ENCODE measurements at places on chromosomes 4 and X.

GRCh38 chr4:10164877-10165283 lies 48.3 kb upstream of the WDR1 start:
- peak; percentile 48 for DNase-seq

DNA sequence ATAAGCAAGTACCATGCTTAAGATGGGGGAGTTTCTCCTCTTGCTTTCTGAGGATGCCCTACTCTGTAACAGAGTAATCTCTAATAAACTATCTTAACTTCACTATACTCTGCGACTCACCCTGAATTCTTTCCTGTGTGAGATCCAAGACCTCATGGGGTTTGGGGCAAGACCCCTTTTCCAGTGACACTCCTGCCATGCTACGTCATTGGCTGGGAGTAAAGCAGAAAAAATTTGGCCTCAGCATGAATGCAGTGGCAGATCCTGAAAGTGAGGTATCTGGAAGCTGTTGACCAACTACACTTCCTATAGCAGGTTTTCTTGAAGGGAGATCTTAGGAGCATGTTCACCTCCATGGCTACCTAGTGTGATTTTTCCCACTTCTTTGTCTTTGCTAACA lies 109.1 kb upstream of the MED14 start:
- DNase-seq: no peak

DNA sequence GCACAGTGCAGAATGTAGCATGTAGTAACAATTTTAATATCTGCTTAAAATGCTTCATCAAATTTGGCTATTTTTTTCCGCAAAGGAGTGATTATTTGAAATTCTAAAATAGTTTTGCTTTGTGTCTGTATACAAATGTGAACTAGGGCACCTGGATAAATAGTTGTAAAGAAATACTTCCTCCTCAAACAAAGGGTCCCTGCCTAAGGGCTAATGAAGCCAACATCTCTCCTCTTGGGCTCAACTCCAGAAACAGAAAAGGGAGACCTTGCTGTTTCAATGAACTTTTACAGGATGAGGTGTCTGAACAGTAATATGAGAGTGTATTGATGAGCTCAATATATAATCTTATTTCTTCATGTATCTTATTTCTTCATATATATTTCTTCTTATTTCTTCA lies 30.8 kb upstream of the SCOC start:
- no peak for DNase-seq

GRCh38 chrX:138150709-138151108 lies 560.8 kb downstream of the FGF13 start:
- no peak for DNase-seq

DNA sequence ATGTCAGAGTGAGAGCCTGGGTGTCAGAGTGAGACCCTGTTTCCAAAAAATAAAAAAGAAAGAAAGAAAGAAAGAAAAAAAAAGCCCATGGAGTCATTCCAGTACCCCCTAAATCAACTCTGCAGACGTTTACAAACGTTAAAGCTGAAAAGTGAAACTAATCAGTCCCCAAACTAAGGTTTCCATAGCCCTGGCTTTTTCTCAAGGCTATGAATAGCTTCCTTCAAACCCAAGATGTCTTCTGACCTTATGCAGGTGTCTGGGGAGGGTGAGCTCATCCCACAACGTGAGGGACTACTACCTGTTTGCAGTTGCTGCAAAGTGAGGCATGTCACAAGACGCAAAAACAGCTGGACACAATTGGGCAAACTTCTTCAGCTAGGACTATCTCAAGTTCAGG lies 144.0 kb downstream of the SH3KBP1 start:
- DNase-seq: no peak

DNA sequence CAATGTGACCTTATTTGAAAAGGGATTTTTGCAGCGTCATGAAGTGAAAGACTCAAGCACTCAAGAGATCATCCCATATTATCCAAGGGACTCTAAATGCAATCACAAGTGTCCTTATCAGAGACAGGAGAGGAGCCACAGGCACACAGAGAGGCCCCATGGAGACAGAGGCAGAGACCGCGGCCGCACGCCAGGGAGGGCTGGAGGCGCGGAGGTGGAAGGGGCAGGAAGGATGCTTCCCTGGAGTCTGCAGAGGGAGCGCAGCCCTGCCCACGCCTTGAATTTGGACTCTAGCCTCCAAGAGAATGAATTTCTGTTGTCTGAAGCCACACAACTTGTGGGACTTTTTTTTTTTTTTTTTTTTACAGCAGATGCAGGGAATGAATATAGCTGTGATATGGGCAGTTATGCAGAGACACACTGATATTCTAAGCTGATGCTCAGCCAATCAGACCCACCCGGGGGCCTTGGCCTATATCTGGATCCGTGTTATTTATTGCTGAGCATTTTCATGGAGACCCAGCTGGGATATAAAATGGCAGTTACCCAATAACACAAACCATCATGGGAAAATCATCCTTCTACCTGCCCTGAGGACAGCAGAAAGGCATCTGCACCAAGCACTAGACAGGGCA lies 244.8 kb upstream of the PSAPL1 start:
- no peak for DNase-seq

GRCh38 chrX:124215786-124216185 lies 116.7 kb upstream of the TEX13D start:
- no peak for DNase-seq

DNA sequence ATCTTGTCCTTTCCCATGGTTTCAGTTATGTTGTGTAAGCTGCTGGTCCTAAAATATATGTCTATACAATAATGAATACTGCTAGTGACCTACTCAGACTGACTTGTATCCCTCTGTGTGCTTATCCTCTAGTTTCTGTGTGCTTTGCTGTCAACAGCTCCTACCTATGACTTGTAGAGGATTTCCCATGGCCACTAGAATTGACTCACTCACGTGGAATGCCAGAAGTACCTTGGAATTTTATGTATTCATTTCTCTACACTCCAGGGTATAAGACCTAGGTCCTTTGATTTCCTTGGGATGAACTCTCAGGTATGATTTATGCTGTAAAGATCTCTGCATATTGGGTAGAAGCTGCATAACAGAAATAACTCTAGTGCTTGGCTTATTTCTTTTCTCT lies 279.9 kb upstream of the SLIT2 start:
- no peak for DNase-seq

GRCh38 chr4:158621729-158622128 lies 50.0 kb downstream of the C4orf46 start:
- no peak for DNase-seq

- no peak for DNase-seq
Observed at GRCh38 chr4:87188048-87188447, 32.4 kb downstream of the KLHL8 start.

DNA sequence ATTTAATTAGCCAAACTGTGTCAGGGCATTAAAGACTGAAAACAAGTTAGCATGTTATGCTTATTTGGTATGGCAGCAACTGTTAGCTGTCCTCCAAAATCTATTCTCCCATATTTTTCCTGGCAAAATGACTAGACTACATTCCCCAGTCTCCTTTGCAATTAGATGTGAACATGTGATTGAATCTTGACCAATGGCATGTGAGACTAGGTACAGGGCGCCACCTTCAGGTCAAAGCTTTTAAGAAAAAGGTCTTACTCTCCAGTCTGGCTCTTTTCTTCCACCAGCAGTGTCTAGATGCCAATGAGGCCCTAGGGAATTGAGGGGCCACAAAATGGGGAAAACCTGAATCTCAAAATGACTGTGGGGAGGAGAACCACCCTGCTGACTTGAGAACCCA lies 408.2 kb downstream of the SMARCA1 start:
- DNase-seq: peak; percentile 2

- DNase-seq: no peak
Observed at GRCh38 chrX:109863811-109864210, 130.8 kb upstream of the ACSL4 start.

DNA sequence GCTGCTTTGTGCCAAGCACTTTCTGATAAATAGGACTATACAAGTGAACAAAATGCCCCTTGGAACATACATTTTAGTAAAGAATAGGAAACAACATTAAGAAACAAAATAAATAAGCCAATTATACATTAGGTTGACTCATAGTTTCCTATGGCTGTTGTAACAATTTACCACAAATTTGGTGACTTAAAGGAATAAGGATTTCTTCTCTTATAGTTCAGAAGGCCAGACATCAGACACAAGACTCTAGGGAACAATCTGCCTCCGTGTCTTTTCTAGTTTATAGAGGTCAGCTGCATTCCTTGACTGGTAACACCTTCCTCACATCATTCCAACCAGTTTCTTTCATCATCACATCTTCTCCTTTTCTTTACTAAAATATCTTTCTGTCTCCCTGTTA lies 235.9 kb upstream of the PCDH18 start:
- no peak for DNase-seq

- no peak for DNase-seq
Observed at GRCh38 chr4:74896595-74896994, 36.3 kb upstream of the PARM1 start.

- peak; percentile 3 for DNase-seq
Observed at GRCh38 chr4:2258091-2259035, 3.5 kb downstream of the MXD4 start.

- no peak for DNase-seq
Observed at GRCh38 chr4:4226606-4227438, at the start of gene OTOP1. Gene OTOP1, minus strand, starts transcription at chr4:4226929. Its CDS starts 65 bp downstream, at chr4:4226864.

GRCh38 chr4:53039741-53040458 lies 177.8 kb downstream of the RASL11B start:
- no peak for DNase-seq

GRCh38 chrX:39509157-39509556 lies 588.6 kb downstream of the BCOR start:
- no peak for DNase-seq

DNA sequence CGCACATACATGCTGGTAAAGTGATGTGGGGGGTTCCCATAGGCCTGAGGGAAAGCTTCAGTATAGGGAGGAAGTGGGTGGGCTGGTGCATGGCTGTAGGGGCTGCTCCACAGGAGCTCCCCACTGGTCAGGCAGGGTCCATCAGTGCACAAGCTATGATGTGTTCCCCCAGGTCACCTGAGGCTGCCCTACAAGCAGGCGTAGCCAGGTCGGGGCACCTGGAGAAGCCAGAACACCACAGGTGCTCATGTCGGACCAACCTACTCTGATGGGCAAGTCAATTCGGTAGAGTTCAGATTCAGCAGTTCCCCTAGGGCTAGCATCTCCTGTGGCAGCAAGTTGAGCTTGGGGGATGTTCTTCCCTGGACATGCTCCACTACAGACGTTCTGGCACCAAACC lies 103.3 kb upstream of the EPHA5 start:
- DNase-seq: no peak

DNA sequence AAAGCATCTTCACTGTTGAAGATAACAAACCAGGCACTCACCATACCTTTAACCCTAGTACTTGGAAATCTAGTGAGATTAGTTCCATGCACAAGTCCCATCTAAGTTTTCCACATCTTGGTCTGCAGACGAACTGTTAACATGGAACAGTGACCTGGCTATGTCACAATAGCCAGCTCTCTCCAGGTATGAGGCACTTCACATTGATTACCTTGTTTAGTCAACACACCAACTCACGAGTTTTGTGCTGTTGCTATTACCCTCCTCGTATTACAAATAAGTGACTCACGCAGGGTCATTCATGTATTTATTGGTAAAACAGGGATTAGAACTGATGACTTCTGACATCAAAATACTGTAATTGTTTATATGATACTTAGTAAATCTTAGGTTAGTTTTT lies 36.4 kb upstream of the FRAS1 start:
- peak; percentile 16 for DNase-seq

DNA sequence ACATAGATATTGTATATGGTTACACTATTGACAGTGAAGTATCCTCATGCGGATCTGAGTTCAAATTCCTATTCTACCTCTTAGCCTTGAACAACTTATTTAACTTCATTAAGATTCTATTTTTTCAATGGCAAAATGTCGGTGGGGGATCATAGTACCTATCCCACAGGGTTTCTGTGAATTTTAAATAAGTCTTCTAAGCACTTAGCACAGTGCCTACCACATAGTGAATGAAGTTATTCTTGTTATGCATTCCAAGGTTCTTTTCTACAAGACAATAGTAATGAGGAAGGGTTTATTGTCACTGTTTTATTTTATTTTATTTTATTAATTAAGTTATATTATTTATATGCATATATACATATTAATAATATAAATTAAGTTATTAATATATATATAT lies 8.8 kb upstream of the ENAM start:
- no peak for DNase-seq

GRCh38 chrX:123322536-123322935 lies 138.5 kb downstream of the GRIA3 start:
- no peak for DNase-seq

- no peak for DNase-seq
Observed at GRCh38 chr4:177381762-177382310, 60.4 kb downstream of the AGA start.

- no peak for DNase-seq
Observed at GRCh38 chr4:18422685-18423084, 401.1 kb upstream of the LCORL start.

DNA sequence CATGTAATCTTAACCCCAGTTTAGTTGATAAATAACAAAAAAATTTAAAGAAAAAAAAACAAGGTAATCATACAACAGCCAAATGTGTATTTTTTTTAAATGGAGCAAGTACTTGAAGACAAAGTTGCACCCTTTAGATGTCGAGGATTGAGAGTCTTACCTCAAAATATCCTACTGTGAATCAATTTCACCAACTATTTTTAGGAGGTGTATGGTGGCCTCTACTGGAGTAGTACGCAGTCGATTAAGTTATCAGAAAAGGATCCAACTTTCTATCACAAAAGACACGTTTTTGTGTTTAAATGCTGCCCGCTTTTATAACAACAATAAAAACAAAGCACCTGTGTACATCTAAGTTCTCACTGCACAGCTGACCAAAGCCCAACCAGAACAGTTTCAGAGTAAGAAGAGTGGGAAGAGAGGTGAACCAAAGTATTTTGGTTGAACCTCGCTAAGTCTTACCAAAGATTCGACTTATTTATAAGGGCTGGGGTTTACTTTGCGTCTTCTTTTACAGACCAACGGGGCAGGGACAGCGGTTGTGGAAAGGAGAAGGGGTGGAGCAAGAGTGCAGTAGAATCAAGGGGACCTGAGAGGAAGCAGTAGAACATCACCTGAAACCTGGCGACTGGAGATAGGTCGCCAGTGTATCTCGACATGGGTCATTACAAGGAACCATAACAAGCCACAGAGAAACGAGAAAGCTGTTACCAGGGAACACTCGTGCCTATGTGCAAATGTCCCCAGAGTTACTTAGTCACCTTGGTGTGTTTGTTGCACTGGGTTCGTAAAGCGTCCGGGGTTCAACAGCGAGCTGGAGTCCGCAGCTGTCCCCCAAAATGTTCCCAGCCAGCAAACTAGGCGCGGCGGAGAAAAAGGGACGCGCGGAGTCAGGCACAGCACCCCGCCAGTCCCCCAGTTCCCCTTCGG lies 1.1 kb downstream of the RPS6KA6 start:
- peak; percentile 21 for DNase-seq
